Kidney (tissue), 22 donors: ENCODE measurements at places on chromosomes 2 and 18. TPM values are rescaled to one million over a fixed set of nuclear protein-coding genes. Genes with fewer than 3 reads are reported as not detected.

DNA sequence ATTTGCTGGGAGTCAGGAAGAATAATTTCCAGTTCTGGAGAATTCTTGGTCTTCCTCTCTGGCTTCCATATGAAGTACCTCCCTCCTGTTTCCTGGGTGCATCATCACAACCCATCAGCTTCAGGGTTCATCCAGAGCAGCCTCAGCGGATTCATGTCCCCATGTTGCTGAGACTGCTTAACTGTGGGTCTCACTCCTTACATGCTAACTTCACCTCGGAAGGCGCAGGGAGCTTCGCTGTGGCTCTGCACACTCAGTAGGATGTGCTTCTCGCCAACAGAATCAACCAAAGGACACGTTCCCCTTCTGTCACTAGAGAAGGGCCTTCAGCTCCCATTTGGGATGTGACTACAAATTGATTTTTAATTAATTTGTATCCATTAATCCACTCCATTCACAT is 24.2 kb downstream of the FBLN7 start:
- H3K27ac ChIP-seq = no peak overlapping the region
- DNase-seq = no peak
- no peaks in the 10 kb centered on the region for H3K27me3 ChIP-seq

The CD207 gene
- total RNA-seq = 0.66 TPM

DNA sequence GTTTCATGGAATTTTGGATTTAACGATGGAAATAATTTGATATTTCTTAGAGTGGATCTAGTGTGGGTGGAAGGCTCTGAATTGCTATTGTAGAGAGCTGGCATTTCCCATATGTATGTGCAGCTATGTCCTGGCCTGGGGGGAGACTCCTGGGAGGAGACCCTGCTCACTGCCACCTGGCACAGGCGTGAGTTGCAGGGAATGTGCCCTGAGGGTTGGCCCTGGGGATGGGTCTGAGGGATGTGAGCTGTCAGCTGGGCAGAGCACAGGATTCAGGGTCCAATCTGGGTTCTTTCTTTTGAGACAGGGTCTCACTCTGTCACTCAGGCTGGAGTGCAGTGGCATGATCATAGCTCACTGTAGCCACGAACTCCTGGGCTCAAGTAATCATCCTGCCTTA is 120.2 kb downstream of the CLIP4 start:
- H3K27me3 ChIP-seq = no peaks in the 10 kb centered on the region
- no peaks in the 10 kb centered on the region for H3K4me1 ChIP-seq
- no peak overlapping the region for H3K27ac ChIP-seq
- H3K36me3 ChIP-seq = no peaks in the 10 kb centered on the region
- DNase-seq = no peak

GRCh38 chr2:69619725-69620124 is 23.8 kb downstream of the AAK1 start:
- no peaks in the 10 kb centered on the region for H3K27me3 ChIP-seq
- H3K4me1 ChIP-seq = peaks cover 25% of the 10 kb centered on the region
- no peaks in the 10 kb centered on the region for H3K36me3 ChIP-seq
- DNase-seq = no peak
- no peak overlapping the region for H3K27ac ChIP-seq

GRCh38 chr2:134932864-134933526 is 14.4 kb downstream of the CCNT2 start:
- H3K27me3 ChIP-seq = no peaks in the 10 kb centered on the region
- H3K4me3 ChIP-seq = no peak overlapping the region
- DNase-seq = no peak
- no peaks in the 10 kb centered on the region for H3K36me3 ChIP-seq

DNA sequence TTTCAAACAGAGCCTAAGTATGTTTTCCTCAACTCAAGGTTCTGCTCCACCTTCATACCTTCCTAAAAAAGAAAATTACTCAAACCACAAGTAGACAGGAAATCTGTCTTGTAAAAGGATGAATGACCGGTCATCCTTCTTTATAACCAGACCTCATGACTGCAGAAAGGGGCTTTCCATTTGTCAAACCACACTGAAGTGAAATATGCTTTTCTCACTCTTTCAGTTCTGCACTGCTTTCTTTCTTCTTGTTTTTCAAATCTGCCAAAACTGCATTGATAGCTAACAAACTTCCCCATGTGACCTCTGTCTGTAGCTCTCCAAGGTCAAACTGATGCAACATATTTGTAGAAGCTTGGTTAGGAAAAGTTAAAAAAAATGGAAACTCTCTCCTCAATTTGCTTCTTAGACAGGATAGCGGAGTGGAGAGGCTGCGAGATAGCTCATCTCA is 308.9 kb upstream of the CCDC68 start:
- no peak overlapping the region for H3K27ac ChIP-seq
- no peaks in the 10 kb centered on the region for H3K4me1 ChIP-seq
- no peak for DNase-seq
- H3K36me3 ChIP-seq = peaks cover 4% of the 10 kb centered on the region
- H3K4me3 ChIP-seq = no peak overlapping the region

DNA sequence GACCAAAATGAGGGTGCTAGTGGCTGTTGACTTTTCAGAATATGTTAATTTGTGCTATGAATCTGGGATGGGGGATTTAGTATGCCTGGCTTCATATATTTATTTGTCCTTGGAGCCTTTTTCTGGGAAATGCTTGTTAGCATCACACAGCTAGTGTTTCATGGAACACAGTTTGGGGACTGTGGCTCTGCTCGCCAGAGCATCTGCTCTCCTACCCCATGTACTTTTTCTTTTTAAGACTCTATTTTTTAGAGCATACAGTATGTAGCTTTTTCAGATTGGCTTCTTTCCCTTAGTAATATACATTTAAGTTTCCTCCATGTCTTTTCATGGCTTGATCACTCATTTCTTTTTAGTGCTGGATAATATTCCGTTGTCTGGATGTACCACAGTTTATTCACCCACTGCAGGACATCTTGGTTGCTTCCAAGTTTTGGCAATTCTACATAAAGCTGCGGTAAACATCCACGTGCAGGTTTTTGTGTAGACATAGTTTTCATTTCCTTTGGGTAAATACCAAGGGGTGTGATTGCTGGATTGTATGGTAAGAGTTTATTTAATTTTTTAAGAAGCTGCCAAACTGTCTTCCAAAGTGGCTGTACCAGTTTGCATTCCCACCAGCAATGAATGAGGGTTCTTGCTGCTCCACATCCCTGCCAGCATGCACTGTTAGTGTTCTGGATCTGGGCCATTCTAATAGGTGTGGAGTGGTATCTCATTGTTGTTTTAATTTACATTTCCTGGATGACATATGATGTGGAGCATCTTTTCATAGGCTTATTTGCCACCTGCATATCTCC is 44.1 kb downstream of the EFR3B start:
- no peaks in the 10 kb centered on the region for H3K36me3 ChIP-seq
- H3K27me3 ChIP-seq = no peaks in the 10 kb centered on the region
- no peak overlapping the region for H3K27ac ChIP-seq
- H3K4me1 ChIP-seq = no peaks in the 10 kb centered on the region
- no peak overlapping the region for H3K4me3 ChIP-seq

DNA sequence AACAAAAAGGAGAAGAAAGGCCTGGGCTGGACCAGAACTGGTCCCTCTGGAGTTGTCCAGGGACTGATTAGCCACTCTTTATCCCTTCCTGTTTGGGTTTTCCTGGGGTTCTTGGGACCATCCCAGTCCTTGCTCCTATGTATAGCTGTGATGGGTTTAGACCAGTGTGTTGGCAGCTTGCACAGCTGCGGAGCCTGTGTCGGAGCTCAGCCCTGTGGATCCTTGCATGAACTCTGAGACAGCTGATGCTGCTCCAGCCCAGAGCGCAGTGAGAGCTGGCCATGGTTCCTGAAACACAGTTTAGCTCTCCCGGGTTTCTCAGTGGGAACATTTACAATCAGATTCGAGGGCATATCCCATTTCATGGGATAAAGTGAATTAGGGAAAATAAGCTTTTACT is 16.9 kb downstream of the IMPA2 start:
- peak overlapping the region; percentile 26 for H3K27ac ChIP-seq
- H3K4me1 ChIP-seq = peaks cover 45% of the 10 kb centered on the region
- peak; percentile 62 for DNase-seq
- peaks cover 7% of the 10 kb centered on the region for H3K36me3 ChIP-seq
- no peaks in the 10 kb centered on the region for H3K27me3 ChIP-seq

- peak overlapping the region; percentile 96 for H3K27ac ChIP-seq
- peak overlapping the region; percentile 66 for H3K4me3 ChIP-seq
These were observed 1.1 kb upstream of the KDM3A start for GRCh38 chr2:86439879-86440630.

DNA sequence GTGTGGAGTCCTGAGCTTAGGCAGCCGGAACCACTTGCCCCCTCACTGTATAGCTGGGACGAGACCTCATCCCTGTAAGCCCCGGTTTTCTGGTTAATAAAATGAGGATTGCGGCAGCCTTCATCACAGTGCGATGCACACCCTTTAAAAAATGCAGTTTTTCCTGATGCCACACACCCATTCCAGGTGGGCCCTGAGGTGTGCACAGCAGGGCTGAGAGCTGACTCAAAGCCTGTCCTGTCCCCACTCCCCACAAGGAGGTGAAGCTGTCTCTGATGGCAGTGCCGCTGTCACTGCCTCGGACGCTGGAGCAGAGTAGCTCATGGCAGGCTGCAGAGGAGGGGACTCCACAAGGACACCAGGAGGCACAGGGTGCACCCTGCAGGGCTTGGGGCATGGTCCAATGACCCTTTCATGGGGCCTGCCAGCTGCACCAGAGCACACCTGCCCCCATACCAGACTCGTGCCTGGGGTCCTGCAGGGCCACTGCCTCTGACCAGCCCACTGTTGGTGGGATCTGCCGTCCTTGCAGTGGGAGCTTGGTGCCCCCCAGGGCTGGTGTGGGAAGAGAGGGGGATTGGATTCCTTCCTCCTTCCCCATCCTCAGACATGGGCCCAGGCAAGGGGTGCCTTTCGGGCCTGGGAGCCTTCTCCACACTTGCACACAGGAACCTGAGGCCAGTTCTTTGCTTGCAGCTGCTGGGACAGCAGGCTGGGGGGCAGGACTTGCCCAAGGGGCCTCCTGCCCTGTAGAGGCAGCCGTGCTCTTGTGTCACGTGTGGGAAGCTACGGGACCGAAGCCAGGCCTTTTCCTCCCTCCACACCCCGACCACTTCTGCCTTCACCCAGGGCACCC is 22.8 kb downstream of the GPC1 start:
- H3K4me1 ChIP-seq = no peaks in the 10 kb centered on the region
- DNase-seq = no peak

The YIPF4 gene
- 48.6 TPM for total RNA-seq

DNA sequence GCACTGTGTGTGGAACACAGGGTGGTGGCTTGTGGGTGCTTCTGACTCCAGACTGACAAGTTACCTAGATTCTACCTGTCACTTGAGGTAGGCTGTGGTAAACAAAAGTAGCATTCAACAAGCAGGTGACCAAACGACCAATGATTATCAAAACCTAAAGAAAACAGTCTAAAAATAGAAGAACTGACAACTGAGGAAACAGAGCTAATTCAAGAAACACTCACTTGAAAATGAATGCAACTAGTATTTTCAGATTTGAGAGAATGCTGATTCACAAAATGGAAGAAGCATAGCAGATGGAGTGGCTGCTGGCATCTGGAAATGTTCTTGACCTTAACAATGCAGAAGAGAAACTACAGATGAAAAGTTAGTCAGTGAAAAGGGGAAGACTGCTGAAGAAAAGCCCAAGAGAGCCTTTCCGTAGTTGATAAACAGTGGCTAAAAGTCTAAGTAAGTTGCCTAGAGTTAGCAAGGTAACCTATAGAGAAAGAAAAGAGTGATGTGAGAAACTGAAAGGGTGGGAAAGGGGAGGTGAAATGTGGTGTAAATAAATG is 170.4 kb downstream of the NCK2 start:
- H3K27me3 ChIP-seq = no peaks in the 10 kb centered on the region
- no peak overlapping the region for H3K4me3 ChIP-seq
- no peak for DNase-seq
- no peaks in the 10 kb centered on the region for H3K36me3 ChIP-seq
- no peaks in the 10 kb centered on the region for H3K4me1 ChIP-seq

GRCh38 chr18:27712066-27712465 is 464.9 kb downstream of the CDH2 start:
- H3K4me1 ChIP-seq = no peaks in the 10 kb centered on the region
- no peak for DNase-seq
- no peak overlapping the region for H3K4me3 ChIP-seq
- no peaks in the 10 kb centered on the region for H3K27me3 ChIP-seq
- H3K27ac ChIP-seq = no peak overlapping the region

- no peak overlapping the region for H3K27ac ChIP-seq
- no peak for DNase-seq
- H3K27me3 ChIP-seq = no peaks in the 10 kb centered on the region
- no peaks in the 10 kb centered on the region for H3K36me3 ChIP-seq
These were observed 42.4 kb downstream of the ADI1 start for GRCh38 chr2:3476985-3477327.

DNA sequence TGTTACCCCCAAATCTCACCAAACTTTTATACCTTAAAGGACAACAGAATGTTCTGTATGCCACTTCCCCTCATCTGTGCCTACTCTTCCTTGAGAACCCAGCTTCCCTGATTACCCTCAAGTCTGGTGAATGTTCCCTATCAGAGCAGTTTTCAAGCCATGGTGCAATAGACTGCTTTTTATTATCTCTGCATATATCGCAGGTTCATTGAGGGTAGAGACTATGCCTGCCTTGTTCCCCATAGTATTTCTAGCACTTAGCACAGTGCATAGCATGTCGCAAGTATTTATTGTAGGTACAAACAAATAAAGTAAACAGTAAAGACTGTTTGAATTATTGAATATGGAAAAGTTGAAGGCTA is 146.6 kb downstream of the HAUS1 start:
- DNase-seq = no peak
- H3K36me3 ChIP-seq = no peaks in the 10 kb centered on the region
- no peaks in the 10 kb centered on the region for H3K27me3 ChIP-seq
- H3K27ac ChIP-seq = peak overlapping the region; percentile 61
- H3K4me1 ChIP-seq = peaks cover 11% of the 10 kb centered on the region

The BMP10 gene
- not detected for total RNA-seq

GRCh38 chr18:9612215-9612830 is 2.0 kb downstream of the PPP4R1 start:
- no peak overlapping the region for H3K27ac ChIP-seq
- DNase-seq = peak; percentile 45
- H3K4me3 ChIP-seq = peak overlapping the region; percentile 73
- peaks cover 2% of the 10 kb centered on the region for H3K4me1 ChIP-seq
- no peaks in the 10 kb centered on the region for H3K27me3 ChIP-seq

The DYSF gene
- 19.8 TPM for total RNA-seq

DNA sequence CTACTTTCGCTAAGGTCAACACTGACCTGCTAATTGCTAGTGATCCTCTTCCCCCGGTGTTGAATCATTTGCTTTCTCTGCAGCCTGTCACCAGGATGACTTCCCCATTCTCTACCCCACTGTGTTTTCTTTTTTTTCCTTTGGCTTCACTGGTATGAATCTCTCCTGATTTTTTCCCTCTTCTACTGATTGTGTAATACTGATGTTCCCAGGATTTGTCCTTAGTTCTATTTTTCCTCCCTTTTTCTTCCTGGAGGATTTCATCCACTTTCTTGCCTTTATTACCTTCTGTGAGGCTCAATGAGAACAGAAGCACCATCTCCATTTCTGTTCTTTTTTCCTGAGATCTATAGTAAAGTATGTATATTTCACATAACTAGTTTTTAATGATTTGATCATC is 14.1 kb upstream of the MSH2 start:
- no peak for DNase-seq
- H3K27me3 ChIP-seq = no peaks in the 10 kb centered on the region
- H3K4me1 ChIP-seq = no peaks in the 10 kb centered on the region
- no peak overlapping the region for H3K4me3 ChIP-seq
- no peak overlapping the region for H3K27ac ChIP-seq
